Neural crest cell (in vitro differentiated cells): ENCODE measurements at places on chromosomes 16 and 17. TPM values are rescaled to one million over a fixed set of nuclear protein-coding genes. Genes with fewer than 3 reads are reported as not detected.

- DNase-seq = no peak
Observed at GRCh38 chr17:79543531-79543930, 67.3 kb downstream of the RBFOX3 start.

Gene SDR42E1
- total RNA-seq = not detected in 2 replicates

GRCh38 chr16:23967775-23968174 lies 132.0 kb downstream of the PRKCB start:
- no peak for DNase-seq

Gene TP53TG3C
- not detected in 2 replicates for total RNA-seq

DNA sequence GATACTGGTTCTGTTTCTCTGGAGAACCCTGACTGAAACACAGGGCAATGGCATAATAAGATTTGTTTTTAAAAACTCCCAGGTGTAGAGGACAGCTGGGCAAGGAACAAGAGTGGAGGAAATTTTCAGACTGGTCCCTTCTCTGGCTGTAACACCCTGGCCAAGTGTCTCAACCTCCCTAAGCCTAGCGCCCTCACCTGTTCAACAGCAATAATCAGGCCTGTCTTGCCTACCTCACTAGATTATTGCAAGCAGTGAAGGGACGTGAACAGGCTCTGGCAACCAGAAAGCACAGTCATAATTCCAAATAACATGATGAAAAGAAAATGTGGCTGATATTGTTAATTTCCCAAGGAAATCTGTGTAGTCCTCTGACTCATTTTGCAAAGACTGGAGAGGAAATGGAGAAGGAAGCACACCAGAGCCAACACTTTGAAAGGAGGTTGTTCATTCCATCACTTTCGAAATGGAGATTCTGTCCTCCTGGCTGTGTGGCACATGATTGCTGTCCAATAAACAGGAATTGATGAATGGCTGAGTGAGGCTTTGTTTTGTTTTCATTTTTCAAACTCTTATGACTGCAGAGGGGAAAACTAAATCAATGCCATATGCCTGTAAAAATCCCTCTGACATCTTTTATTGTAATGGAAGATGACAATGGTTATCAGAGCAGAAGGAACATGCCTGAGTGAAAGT lies 87.5 kb upstream of the HLF start:
- no peak for DNase-seq

GRCh38 chr16:21100447-21100846 lies 50.2 kb downstream of the DNAH3 start:
- DNase-seq = no peak

- no peak for DNase-seq
Observed at GRCh38 chr17:28871056-28871579, 16.3 kb downstream of the ERAL1 start.

GRCh38 chr17:8791910-8792270 lies 7.3 kb downstream of the MFSD6L start:
- no peak for DNase-seq

DNA sequence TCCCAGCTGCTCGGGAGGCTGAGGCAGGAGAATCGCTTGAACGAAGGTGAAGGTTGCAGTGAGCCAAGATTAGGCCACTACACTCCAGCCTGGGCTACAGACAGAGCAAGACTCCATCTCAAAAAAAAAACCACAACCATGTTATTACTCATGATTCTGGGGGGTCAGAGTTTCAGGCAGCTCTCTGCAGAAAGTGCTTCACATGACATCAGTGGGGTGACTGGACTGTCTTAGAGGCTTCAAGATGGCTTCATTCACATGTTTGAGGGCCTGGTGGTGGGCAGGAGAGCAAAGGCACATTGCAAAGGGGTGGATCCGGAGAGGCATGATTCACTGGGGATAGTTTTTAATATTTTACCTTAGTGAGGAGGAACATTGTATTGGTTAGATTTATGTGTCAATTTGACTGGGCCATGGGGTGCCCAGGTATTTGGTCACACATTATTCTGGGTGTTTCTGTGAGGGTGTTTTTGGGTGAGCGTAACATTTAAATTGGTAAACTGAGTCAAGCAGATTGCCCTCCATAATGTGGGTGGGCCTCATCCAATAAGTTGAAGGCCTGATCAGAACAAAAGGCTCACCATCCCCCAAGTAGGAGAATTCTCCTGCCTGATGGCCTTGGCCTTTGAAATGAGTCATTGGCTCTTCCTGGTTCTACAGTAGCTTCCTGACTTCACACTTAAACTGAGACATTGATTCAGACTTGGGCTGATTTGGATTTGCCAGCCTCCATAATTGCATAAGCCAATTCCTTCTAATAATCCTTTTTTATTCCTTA lies 109.8 kb downstream of the GOSR1 start:
- no peak for DNase-seq

DNA sequence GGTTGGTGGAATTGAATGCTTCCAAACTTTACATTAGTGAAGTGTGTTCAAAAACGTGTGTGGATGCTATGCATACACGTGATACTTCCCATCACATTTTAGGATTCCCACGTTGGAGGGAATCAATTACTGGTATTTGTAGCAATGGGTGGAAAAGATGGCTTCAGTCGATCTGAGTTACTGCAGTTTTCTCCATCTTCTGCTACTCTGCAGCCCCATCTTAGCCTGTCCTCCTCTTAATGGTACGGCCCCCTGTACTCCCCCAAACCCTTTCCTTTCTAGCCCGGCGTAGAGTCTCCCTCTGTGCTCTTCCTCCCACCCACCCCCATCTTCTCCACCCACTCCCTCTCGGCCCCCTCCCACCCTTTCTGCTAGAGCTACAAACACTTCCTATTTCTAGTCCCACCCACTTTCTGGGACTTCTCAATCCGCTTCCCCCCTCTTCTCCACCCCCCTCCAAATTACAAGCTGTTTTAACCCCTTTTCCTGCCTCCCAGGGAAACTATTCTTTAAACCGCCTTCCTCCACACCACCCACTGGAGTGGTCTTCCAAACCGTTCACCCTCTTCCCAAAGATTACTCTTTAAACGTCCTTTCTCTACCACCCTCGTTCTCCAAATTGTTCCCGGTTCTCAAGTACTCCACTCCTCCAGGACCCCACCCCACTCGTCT lies 1.1 kb downstream of the CHTF8 start:
- no peak for DNase-seq

Gene TNS4
- total RNA-seq = not detected in 2 replicates

Gene NUDT7
- total RNA-seq = 4.7 TPM in 2 replicates

DNA sequence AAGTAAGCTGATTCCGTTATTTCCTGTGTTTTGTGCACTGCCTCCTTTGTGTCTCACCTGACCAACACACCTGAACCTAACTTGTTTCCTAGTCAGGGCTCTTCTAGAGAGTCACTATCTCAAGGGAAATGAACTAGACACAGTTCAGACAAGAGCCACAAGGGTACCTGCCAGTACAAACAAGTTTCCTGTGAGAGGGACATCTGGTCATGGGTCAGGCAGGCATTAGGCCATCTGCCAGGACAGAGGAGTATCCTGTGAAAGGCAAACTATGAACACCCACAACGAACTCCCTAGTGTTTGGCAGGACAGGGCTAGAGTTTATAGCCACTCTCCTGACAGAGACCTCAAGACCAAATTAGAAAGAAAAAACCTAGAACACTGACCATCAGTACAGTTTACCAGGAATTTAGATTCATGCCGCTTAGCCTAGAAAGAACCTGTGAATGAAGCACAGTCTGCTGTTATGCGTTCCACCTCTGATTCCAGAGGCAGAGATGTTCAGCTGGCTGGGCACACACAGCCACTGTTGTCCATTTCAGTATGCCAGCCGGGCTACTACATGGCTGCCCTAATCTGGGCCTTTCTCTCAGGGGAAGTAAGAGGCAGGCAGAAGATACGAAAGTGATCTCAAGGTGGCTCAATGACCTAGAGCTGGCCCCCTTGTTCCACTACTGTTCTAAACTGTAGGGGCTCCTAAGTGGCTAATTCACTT lies 20.7 kb upstream of the GLG1 start:
- no peak for DNase-seq

DNA sequence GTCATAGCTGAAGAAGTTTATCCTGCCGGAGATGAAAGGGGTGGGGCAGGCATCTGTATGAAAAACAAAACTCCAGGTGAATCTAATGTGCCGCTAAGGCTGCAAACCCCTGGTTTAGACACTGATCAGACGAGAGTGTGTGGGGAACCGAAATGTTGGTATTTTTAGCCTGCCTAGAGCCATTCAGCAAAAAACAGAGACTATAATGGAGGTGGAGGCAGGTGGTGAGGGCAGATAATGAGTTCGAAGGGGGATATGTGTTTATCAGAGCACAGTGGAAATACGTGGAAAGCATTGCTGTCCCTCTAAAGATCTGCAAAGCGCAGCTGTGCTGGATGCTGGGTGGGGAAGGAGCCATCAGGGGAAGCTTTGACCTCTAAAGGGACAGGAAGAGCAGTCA lies 127.5 kb upstream of the WSCD1 start:
- no peak for DNase-seq

- DNase-seq = no peak
Observed at GRCh38 chr17:524406-524950, 171.9 kb upstream of the RPH3AL start.

Gene CSF3
- not detected in 2 replicates for total RNA-seq

Gene KREMEN2
- total RNA-seq = 1.0 TPM in 2 replicates

- DNase-seq = no peak
Observed at GRCh38 chr17:10082795-10083194, 115.6 kb downstream of the GAS7 start.

DNA sequence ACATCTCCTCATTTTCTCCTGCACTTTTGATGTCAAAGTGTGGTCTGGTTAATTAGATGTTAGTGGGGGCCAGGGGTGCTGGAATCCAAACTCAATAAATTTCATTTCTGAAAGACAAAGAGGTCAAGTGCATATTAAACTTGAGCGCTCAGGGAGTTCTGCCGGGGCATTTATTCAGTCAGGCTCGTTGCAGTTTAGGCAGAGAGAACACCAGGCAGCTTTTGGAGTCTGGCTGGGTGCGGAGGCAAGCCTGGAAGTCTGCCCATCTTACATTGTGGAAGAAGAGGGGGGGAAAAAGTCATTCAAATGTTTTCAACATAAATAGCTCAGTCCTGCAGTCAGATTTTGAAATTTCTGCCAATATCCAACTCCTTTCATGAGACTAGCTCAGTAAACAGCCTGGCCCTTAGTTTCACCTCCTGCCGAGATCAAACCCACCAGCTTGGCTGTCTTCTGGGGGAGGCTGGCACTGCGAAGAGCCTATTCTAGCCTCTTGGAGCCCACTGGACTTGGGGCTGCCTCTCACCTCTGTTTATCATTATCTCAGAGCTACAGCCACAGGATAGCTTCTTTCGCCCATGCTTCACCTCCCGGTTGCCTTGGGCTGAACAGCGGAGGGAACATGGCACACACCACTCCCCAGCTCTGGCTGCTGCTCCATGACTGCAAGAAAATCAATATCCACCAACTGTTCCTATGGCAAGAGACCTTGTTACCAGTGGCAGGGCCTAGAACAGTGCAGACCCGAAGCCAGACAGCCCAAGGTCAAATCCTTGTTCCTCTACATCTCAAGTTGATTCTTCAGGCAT lies 177.4 kb upstream of the CDH5 start:
- no peak for DNase-seq

Gene DHRS7C
- not detected in 2 replicates for total RNA-seq

DNA sequence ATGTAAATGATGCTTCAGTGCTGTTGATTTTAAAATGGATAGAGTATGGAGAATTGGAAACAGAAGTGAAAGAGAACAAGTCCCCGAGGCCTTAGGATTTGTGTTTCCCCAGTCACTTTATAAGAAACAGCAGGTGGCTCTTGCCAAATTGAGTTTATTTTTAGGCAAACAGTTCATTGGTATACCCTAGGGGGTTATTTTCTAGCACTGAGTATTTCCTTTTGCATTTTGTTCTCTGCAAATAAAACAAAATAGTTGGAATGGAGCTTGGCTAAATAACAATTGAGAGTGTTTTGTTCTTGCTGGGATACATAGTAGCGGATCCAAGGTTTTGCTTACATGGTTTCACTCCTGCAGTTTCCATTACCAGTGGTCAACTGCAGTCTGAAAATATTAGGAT lies 591.1 kb upstream of the C16orf82 start:
- no peak for DNase-seq

Gene PMP22
- total RNA-seq = 14.9 and 15.6 TPM in 2 replicates

Gene TRPV3
- 2.1 and 2.3 TPM in 2 replicates for total RNA-seq

GRCh38 chr17:28227316-28228108 lies 91.5 kb upstream of the TMEM97 start:
- peak; percentile 69 for DNase-seq

DNA sequence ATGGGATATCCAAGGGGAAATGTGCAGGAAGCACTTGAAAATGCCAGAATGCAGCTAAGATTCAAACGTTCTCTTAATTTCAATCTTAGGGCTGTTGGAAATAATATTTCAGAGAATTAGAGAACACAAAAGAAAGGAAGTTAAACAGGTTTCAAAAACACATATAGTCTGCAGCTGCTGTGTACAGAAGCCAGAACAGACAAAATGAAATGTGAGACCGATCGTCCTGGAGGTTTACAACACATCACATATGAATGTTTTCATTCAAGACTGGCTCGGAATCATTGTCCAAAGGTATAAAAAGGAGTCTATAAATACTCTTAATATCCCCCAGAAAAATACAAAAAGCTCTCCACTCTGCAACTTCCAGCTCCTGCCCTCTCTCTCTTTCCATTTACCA lies 14.3 kb downstream of the CYTH1 start:
- DNase-seq = no peak
